ENCODE measurements at places on chromosomes 12 and 14.

DNA sequence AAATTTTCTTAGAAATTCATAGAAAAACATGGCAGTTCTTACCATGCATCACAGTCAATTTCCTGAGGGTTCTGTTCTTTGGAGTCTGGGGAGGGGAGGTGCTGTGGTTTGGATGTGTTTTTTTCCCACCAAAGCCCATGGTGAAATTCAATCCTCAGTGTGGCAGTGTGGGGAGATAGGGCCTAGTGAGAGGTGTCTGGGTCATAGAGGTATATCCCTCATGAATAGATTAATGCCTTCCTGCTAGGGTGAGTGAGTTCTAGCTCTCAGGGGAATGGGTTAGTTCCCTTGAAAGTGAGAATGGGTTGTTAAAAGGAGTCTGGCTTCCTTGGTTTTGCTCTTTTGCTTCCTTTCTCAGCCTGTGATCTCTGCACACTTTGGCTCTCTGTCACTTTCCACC, 277.8 kb downstream of the APAF1 start:
- DNase-seq: no peak

GRCh38 chr12:47023953-47024352, 55.5 kb upstream of the PCED1B start:
- DNase-seq: no peak

- no peak for DNase-seq
Measured at GRCh38 chr12:97764700-97765099, 302.1 kb downstream of the RMST start.

DNA sequence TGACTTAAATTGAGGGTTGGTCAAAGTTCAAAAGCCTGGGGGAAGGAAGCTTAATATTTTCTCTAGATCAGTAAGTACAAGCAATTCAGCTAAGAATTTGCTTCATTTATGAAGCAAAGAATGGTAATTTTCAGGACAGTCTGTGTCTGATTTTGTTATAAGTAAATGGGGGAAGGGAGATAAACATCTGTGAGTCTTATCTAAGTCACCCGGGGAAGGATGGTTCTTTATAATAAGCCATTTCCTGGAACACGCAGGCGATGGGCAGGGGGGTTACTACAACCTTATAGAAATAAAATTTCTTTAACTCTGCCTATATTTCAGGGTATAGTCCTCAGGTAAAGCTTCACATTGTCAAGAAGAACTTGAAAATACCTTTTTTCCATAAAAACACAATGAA, 42.9 kb downstream of the HELB start:
- DNase-seq: peak; percentile 29

- DNase-seq: no peak
Measured at GRCh38 chr12:122503147-122503751, 2.5 kb upstream of the ZCCHC8 start.

GRCh38 chr12:117105902-117106301, 6.7 kb upstream of the TESC start:
- DNase-seq: no peak

- no peak for DNase-seq
Measured at GRCh38 chr12:76568130-76568529, 8.6 kb upstream of the OSBPL8 start.

- DNase-seq: no peak
Measured at GRCh38 chr14:90060312-90060964, 1.4 kb upstream of the KCNK13 start.

- DNase-seq: no peak
Measured at GRCh38 chr14:66239589-66239988, 246.6 kb upstream of the CCDC196 start.

DNA sequence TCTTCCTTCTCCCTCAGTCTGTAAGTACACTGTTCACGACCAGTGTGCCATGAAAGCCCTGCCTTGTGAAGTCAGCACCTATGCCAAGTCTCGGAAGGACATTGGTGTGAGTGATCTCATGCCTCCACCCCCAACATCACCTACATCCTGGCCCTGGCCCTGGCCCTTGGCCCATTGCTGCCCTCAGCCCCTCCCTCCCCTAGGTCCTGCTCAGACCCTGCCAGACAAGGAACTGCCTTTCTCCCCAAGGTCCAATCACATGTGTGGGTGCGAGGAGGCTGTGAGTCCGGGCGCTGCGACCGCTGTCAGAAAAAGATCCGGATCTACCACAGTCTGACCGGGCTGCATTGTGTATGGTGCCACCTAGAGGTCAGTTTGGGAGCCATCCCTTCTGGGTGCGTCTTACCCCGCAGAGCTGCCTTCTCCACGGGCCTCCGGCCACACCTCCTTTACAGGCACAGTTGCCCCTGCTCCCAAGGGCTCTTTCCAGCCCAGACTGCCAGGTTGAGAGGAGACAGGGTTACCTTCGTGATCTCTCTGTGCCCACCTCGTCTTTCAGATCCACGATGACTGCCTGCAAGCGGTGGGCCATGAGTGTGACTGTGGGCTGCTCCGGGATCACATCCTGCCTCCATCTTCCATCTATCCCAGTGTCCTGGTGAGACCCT, 9.2 kb downstream of the DGKA start:
- DNase-seq: peak; percentile 29

DNA sequence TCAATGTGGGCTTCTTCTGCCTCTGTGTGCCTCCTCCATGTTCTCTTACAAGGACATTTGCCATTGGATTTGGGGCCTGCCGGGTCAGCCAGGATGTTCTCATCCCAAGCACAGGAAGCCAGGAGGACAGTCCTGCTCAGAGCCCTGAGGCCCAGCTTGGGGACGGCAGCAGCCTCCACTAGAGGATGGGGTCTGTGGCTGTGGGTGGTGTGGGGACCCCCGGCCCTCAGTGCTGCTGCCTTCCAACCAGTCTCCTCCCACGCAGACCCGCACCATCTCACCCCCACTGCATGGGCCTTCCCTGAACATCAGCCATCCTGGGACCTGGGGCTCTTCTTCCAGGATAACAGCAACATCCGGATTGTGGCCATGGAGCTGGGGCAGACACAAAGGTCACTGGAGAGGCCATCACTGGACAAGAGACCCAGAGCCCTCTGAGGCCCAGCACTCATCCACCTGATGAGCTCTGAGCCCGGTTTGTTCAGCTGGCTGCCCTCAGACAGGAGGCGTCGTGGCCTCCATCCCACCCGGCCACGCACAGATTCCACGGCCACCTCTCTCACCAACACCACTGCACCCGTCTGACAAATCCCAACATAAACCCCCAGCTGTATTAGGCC, 56.5 kb upstream of the C14orf180 start:
- DNase-seq: no peak

GRCh38 chr12:66066137-66066928, 64.2 kb downstream of the LLPH start:
- DNase-seq: no peak

DNA sequence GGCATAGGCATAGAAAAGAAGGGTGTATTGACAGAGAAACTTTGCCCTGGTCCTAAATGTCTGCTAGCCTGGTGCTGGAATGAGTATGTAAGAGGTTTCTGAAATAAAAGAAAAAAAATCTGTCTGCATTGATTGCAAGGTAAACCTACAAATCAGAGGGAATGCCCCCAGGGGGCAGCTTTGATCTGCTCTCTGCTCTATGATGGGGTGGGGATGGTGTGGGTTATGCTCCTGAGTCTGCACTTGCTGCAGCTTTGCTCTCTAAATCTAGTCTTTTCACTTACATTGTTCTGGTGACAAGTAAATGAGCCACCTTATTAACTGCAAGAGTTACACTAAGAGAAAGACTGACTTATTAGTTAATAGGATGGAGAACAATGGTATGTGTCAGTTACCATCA, 468.4 kb upstream of the STXBP6 start:
- DNase-seq: no peak

GRCh38 chr14:75986439-75986765, 839 bp downstream of the IFT43 start:
- DNase-seq: no peak

- DNase-seq: no peak
Measured at GRCh38 chr14:90228478-90228877, 27.9 kb upstream of the PSMC1 start.

DNA sequence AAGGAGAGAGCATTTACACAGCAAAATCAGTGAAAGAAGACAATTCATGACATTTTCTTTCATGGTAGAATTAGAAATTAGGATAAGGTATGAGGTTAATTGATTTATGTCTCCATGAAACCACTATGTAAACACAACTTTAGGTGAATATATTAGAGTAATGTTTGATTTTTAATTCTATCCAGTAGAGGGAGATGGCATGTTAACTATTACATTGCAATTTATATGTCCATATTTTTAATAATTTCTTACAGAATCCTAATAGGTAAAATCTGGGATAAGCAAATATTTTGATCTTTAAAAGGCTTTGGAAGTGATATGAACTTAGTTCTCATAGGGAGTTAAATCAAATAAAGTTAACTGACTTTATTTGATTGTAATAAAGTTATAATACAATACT, 373.4 kb upstream of the PDE3A start:
- no peak for DNase-seq

GRCh38 chr14:29805415-29806123, 122.1 kb downstream of the PRKD1 start:
- no peak for DNase-seq

GRCh38 chr12:116420227-116420880, 138.8 kb upstream of the MAP1LC3B2 start:
- DNase-seq: no peak

DNA sequence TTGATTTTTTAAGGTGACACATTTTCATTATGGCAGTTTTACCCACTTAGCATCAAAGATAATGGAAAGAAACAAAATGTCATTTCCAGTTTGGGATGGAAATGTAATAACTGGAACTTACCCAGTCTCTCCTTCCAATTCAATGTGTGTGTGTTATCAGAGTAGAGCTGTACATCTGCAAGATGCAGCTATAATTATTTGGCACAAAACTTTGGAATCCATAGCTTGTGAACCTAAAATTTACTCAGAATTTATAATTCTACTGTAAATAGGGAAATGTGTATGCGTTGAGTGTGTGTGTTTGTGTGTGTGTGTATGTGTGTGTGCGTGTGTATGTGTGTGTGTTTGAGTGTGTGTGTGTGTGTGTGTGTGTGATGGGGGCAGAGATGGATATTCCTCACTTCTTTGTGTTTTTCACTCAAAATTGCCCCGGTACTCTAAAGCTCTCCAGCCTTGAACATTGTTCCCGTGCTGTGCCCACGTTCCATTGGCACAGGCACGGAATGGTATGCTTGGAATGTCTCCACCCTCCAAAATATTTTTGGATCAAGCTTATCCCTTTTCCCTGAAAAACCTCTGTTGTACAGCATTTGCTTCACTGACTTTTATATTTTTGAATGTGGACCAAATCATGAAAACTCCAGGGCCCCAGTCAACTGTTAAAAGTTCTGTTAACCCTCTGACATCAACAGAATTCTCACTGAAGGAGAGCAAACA, 150.2 kb upstream of the BMP4 start:
- no peak for DNase-seq

DNA sequence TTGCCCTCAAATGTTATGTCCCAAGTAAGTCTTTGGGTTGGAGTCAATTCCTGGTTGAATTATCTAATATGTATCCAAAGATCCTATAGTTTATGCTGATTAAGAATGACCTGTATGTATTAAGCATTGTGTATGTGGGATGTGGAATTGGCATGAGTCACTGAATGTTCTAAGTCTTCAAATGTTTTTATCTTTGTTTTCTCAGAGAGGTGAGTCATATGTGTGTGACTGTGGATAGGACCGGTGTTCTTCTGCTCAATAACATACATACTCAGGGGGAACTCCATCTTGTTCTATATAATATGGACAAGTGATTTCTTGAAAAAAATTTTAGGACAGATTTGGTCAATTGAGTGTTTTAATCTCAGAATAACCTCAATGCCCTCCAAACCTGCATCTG, 57.9 kb downstream of the NAV3 start:
- no peak for DNase-seq

- DNase-seq: no peak
Measured at GRCh38 chr14:82897469-82898308, 1364.0 kb upstream of the SEL1L start.

DNA sequence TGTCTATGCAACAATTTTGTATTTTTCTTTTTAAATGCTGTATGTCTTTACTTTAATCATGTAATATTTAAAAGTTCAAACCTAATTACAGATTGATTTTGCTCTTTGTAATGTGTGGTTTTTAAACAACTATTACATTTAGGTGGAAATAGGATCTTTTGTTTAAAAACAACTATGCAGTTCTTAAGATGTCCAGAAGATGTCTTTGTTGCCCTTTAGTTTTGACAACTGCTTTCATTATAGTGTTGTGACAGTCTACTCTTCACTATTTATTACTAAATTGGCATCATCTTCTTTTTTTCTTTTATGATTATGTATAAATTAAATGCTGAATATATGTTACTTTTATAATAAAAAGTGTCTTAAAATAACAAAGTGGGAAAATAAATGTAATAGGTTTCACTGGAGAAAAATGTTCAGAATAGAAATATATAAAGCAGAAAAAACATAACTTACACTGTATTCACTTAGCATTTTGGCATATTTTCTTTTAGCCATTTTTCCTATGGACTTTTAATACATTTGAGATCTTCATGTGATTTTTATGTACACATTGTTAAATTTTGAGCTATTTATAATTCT, 27.1 kb upstream of the PCNX4 start:
- no peak for DNase-seq

DNA sequence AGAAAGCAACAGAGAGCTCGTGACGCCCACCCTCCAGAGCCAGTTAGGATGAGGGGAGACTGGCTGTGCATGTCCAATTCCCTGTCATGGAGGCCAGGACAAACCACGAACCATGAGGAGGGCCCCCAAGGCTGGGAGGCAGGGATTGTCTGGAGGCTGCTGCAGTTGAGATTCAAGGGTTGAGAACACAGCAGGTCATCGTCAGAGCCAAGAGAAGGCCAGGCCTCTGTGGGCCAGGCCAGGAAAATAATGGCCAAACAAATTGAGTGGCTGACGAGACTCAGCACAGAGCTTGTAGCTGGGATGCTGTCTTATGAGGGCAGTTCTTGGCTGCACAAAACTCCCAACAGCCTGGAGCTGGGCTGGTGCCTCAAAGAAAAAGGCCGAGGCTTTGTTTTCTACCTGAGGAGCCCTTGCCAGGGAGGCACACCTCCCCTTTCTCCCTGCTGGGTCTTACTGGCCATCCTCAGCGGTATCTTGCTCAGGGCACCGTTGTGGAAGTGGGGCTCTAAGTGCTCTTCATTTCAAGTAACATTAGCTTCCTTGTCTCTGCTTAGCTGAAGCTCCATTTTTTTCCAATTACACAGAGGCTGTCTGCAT, 665.9 kb downstream of the BCL11B start:
- DNase-seq: no peak

- DNase-seq: no peak
Measured at GRCh38 chr14:80213602-80214001, 2.3 kb upstream of the DIO2 start.

- no peak for DNase-seq
Measured at GRCh38 chr14:24965934-24966578, 83.9 kb downstream of the STXBP6 start.

GRCh38 chr12:84070292-84070691, 842.3 kb downstream of the SLC6A15 start:
- DNase-seq: no peak

- DNase-seq: no peak
Measured at GRCh38 chr14:50354527-50354926, 42.2 kb downstream of the CDKL1 start.

- DNase-seq: no peak
Measured at GRCh38 chr14:51444353-51445000, 204.4 kb downstream of the TMX1 start.

Measured in GF-D8 (cell line).